Testis (tissue), 5 donors: ENCODE measurements at places on chromosomes 16 and 17. TPM values are rescaled to one million over a fixed set of nuclear protein-coding genes. Genes with fewer than 3 reads are reported as not detected.

GRCh38 chr16:19085679-19086200 lies 18.3 kb downstream of the COQ7 start:
- no peak for DNase-seq
- H3K4me3 ChIP-seq = no peak overlapping the region
- no peak overlapping the region for H3K27ac ChIP-seq

- H3K4me1 ChIP-seq = no peaks in the 10 kb centered on the region
- H3K4me3 ChIP-seq = no peak overlapping the region
- no peaks in the 10 kb centered on the region for H3K27me3 ChIP-seq
- DNase-seq = peak; percentile 84
Observed at GRCh38 chr17:68172461-68172954, 75.3 kb upstream of the AMZ2 start.

DNA sequence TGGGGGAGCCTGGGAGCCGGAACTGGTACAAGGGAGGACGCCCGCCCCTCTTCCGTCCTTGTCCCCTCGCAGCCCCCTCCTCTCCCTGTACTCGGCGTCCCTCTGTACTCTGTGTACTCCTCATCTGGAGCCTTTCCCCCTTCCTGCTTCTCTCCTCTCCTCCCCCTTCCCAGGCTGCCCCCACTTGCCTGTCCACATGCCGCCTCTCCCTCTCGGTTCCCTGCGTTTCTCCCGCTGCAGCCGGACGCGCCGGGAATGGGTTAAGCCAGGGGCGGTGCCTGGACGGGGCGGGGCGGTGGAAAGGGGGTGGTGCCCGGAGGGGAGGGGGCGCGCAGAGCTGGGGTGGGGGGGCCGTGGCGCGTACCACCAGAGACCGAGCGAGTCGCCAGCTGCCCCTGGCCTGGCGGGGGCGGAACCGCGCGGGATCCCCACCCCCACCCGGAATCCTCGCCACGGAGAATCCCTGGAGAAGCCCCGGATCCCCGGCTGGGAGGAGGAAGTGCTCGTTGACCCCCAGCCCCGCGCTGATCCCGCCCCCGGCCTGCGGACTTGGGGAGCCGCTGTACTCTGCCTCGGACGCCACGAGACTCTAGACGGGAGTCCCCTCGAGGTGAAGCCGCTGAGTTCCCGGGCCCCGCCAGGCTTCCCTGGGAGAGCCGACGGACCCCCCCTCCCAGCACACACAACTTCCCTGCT lies 22.6 kb downstream of the GJD3 start:
- peaks cover 80% of the 10 kb centered on the region for H3K4me1 ChIP-seq
- DNase-seq = peak; percentile 84
- H3K27ac ChIP-seq = peak overlapping the region; percentile 83

- peak overlapping the region; percentile 69 for H3K4me3 ChIP-seq
- no peak for DNase-seq
- no peaks in the 10 kb centered on the region for H3K36me3 ChIP-seq
- no peaks in the 10 kb centered on the region for H3K27me3 ChIP-seq
Observed at GRCh38 chr17:83052241-83052564, 27.2 kb upstream of the METRNL start.

DNA sequence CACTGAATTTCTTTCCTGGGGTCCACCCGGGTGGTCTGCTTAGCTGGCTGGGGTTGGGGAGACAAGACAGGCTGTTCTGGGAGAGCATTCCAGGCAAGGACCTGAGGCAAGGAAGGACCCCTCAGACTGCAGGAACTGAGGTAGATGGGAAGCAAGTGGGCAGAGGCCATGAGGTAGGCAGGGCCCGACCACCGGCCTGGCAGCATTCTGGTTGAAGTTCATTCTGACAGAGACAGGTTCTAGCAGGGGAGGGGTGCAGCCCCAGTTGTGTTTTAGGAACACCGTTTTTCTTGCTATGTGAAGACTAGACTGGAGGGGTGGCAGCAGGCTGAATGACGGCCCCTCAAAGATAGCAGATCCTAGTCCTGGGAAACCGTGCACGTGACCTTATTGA lies 17.5 kb downstream of the B9D1 start:
- no peak overlapping the region for H3K4me3 ChIP-seq
- H3K4me1 ChIP-seq = peaks cover 18% of the 10 kb centered on the region
- H3K36me3 ChIP-seq = no peaks in the 10 kb centered on the region

- peaks cover 3% of the 10 kb centered on the region for H3K4me1 ChIP-seq
- peak overlapping the region; percentile 54 for H3K4me3 ChIP-seq
- DNase-seq = no peak
- no peaks in the 10 kb centered on the region for H3K27me3 ChIP-seq
- no peak overlapping the region for H3K27ac ChIP-seq
- H3K36me3 ChIP-seq = no peaks in the 10 kb centered on the region
Observed at GRCh38 chr16:35208001-35208935, 1748.9 kb downstream of the TP53TG3F start.

GRCh38 chr16:72850021-72850420 lies 197.9 kb downstream of the ZFHX3 start:
- DNase-seq = no peak
- no peaks in the 10 kb centered on the region for H3K27me3 ChIP-seq
- H3K4me1 ChIP-seq = peaks cover 14% of the 10 kb centered on the region

- no peaks in the 10 kb centered on the region for H3K36me3 ChIP-seq
- DNase-seq = no peak
- no peaks in the 10 kb centered on the region for H3K27me3 ChIP-seq
- peak overlapping the region; percentile 23 for H3K27ac ChIP-seq
- peaks cover 7% of the 10 kb centered on the region for H3K4me1 ChIP-seq
- H3K4me3 ChIP-seq = no peak overlapping the region
Observed at GRCh38 chr17:51015145-51015558, 105.5 kb downstream of the SPAG9 start.

GRCh38 chr17:77882040-77882439 lies 76.5 kb upstream of the TNRC6C start:
- no peaks in the 10 kb centered on the region for H3K27me3 ChIP-seq
- peaks cover 29% of the 10 kb centered on the region for H3K4me1 ChIP-seq
- H3K27ac ChIP-seq = no peak overlapping the region
- no peak for DNase-seq
- no peak overlapping the region for H3K4me3 ChIP-seq
- H3K36me3 ChIP-seq = no peaks in the 10 kb centered on the region

GRCh38 chr17:82923366-82924113 lies 83.7 kb upstream of the ZNF750 start:
- H3K27ac ChIP-seq = no peak overlapping the region
- no peak overlapping the region for H3K4me3 ChIP-seq
- no peaks in the 10 kb centered on the region for H3K4me1 ChIP-seq
- H3K27me3 ChIP-seq = no peaks in the 10 kb centered on the region
- no peaks in the 10 kb centered on the region for H3K36me3 ChIP-seq
- DNase-seq = no peak

The CFAP97D1 gene
- total RNA-seq = 20.0 TPM

The SOST gene
- total RNA-seq = 0.24 TPM

The CACNA1H gene
- total RNA-seq = 69.0 TPM

The CDYL2 gene
- total RNA-seq = 60.4 TPM

The TMC5 gene
- 7.1 TPM for total RNA-seq

The ATP1B2 gene
- 6.1 TPM for total RNA-seq
